Panc1 (cell line): ENCODE measurements at places on chromosomes 7 and 10. TPM values are rescaled to one million over a fixed set of nuclear protein-coding genes. Genes with fewer than 3 reads are reported as not detected.
A peak's percentile ranks its signal among the peaks of the same experiment; 100 is the strongest.

Gene ABCC2
- 6.5 TPM for total RNA-seq

Gene TLX1
- 0.13 TPM for total RNA-seq

DNA sequence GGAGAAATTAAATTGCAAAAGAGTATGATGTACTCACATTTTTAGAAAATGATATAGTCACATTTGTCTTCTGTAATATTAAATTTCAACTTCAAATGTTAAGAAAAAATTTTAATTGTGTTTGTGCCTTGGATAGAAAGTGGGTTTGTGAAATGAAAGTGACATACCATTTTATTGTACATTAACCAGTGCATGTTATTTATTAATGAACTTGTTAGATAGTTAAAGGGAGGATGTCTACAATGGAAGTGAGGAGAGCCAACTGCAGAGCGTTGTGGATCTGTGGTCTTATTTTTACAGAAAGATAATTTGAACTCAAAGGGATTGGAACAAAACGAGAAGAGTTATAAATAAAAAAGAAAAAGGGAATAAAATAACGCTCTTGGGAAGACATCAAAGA lies 291.7 kb downstream of the ARL4A start:
- DNase-seq = no peak
- peaks cover 2% of the 10 kb centered on the region; the same call in 1 of the 2 replicates for H3K27me3 ChIP-seq
- H3K4me3 ChIP-seq = no peak overlapping the region
- H3K4me1 ChIP-seq = no peaks in the 10 kb centered on the region

DNA sequence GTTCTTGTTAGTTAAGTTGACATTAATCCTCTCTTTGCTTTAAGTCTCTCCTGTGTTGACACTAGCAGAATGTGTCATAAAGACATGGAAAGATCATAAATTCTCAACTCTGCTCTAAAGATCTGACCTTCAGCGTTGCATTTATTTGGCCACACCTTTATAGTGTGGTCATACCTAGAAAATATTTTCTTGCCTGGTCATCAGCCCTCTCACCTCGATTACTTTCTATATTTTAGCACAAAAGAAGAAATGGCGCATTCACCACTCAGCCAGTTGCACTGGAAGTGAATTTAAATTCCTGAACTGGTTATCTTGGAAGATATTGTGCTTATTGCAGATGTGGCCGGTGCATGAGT lies 96.7 kb upstream of the PDCD4 start:
- H3K27ac ChIP-seq = no peak overlapping the region
- H3K4me1 ChIP-seq = peaks cover 7% of the 10 kb centered on the region; the same call in 1 of the 2 replicates
- H3K36me3 ChIP-seq = no peaks in the 10 kb centered on the region
- peak; percentile 12 for DNase-seq
- no peak overlapping the region for H3K4me3 ChIP-seq
- H3K27me3 ChIP-seq = peaks cover 16% of the 10 kb centered on the region

DNA sequence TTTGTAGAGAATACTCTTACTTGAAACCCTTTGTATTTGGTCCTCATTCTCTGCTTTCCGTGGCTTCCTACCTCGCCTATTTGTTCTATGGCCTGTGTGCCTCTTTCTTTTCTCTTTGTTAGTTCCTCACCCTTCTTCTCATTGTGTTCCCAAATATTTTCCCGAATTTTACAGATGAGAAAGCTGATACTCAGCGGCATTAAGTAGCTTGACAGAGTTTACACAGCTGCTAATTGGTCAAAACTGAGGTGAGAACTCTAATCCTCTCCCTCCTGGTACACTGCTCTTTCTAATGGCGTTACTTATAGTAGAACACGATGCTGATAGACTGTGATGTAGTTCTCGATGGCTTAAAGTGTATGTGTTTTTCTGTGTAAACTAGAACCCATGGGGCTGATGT lies 80.7 kb upstream of the HDAC9 start:
- no peaks in the 10 kb centered on the region for H3K27me3 ChIP-seq
- no peak for DNase-seq
- peaks cover 5% of the 10 kb centered on the region; the same call in 1 of the 2 replicates for H3K4me1 ChIP-seq
- no peak overlapping the region for H3K4me3 ChIP-seq
- H3K27ac ChIP-seq = peak overlapping the region; percentile 60; the same call in 1 of the 2 replicates
- no peaks in the 10 kb centered on the region for H3K36me3 ChIP-seq

DNA sequence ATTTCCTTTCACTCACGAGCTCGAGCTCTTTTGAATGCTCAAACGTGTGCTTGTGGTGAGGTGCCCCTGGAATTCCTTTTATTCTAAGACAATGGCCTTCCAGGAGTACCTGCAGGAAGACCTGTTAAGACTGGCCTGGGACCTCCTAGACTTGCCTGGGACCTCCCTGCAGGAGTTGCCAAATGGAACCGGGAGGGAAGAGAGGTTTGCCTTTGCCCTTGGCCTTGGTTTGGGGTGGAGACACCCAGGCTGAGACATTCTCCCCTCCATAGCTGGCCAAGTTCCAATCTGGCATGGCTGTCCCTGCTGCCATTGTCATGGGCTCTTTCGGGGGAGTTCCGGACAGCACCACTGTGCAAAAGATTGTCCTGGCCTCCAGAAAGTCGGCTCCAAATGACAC lies 39.7 kb downstream of the DNAJB12 start:
- peaks cover 60% of the 10 kb centered on the region for H3K4me1 ChIP-seq
- no peaks in the 10 kb centered on the region for H3K36me3 ChIP-seq
- no peak for DNase-seq
- no peaks in the 10 kb centered on the region for H3K27me3 ChIP-seq
- peak overlapping the region; percentile 99 for H3K27ac ChIP-seq

DNA sequence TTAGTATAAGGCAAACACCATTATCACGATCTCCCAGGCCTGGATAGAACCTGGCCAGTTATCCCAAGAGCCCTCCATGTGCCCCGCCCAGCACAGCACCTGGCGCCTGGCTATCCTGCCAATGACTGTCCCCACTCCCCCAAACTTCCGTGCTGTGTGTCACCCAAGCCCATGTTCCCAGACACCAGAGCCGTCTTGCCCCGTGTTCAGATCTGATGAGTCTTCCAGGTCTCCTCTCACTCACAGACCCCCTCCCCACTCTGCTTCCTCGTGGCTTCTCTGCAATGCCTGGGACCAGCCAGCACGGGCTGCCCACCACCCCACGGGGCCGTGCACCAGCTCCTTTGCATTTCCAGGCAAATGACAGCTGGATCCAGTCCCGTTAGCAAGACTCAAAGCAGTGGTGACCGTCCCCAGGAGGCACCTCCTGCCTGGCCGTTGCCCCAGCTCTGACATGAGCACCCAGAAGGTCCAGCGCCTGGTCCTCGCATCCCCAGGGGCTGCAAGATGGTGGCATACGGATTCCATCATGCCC lies 43.8 kb upstream of the INPP5A start:
- no peak for DNase-seq
- H3K27ac ChIP-seq = no peak overlapping the region
- H3K36me3 ChIP-seq = no peaks in the 10 kb centered on the region
- no peaks in the 10 kb centered on the region for H3K27me3 ChIP-seq
- H3K4me3 ChIP-seq = no peak overlapping the region

GRCh38 chr10:29030900-29031299 lies 258.0 kb upstream of the LYZL1 start:
- H3K27me3 ChIP-seq = no peaks in the 10 kb centered on the region
- H3K27ac ChIP-seq = no peak overlapping the region
- no peaks in the 10 kb centered on the region for H3K4me1 ChIP-seq
- no peaks in the 10 kb centered on the region for H3K36me3 ChIP-seq
- no peak overlapping the region for H3K4me3 ChIP-seq

- DNase-seq = no peak
- no peaks in the 10 kb centered on the region for H3K36me3 ChIP-seq
- H3K4me3 ChIP-seq = no peak overlapping the region
- H3K4me1 ChIP-seq = no peaks in the 10 kb centered on the region
These were observed 74.0 kb downstream of the SLC16A9 start for GRCh38 chr10:59635502-59636290.

DNA sequence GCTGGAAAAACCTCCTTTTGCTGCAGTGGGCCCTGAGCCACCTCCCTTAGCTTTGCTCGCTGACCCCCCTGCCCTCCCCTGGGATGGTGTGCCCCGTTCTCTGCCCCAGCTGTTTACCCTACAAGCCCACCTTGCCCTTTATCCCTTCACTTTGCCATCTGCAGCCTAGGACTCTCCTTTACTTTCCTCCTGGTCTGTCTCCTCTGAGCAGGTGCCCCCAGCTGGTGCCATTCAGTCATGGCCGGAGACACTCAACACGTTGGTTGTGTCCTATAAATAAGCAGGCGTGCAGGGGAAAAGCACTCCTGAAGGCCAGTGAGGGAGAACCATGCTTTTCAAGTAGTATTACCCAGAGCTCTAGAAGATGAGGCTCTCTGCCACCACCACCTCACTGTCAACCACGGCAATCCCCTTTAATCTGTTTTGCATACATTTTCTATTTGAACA lies 6.1 kb downstream of the RASSF4 start:
- no peak for DNase-seq
- H3K27me3 ChIP-seq = no peaks in the 10 kb centered on the region
- H3K4me1 ChIP-seq = peaks cover 44% of the 10 kb centered on the region
- H3K27ac ChIP-seq = peak overlapping the region; percentile 70
- H3K4me3 ChIP-seq = no peak overlapping the region

- H3K36me3 ChIP-seq = no peaks in the 10 kb centered on the region
- H3K4me1 ChIP-seq = no peaks in the 10 kb centered on the region
- no peak for DNase-seq
- H3K27ac ChIP-seq = no peak overlapping the region
- H3K27me3 ChIP-seq = no peaks in the 10 kb centered on the region
These were observed 662.5 kb downstream of the TYW1 start for GRCh38 chr7:67659091-67659490.

DNA sequence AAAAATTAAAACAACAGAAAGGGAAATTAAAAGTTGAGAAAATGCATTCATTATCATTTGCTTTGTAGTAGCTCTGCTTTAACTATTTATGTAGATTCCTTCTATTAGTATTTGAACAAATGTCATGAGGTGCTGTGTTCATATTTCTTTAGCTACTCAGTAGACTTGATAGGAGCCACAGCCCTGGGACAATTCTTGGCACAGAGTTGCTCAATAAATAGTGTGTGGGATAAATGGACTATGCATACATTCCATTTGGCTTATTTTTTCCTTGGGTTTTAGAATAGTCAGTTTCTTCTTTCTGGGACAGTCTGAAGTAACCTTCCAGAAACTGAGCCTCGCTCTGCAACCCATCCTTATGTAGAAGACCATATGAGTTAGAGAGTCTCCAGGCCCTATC lies 13.4 kb downstream of the RPP30 start:
- no peak for DNase-seq
- H3K4me3 ChIP-seq = no peak overlapping the region

DNA sequence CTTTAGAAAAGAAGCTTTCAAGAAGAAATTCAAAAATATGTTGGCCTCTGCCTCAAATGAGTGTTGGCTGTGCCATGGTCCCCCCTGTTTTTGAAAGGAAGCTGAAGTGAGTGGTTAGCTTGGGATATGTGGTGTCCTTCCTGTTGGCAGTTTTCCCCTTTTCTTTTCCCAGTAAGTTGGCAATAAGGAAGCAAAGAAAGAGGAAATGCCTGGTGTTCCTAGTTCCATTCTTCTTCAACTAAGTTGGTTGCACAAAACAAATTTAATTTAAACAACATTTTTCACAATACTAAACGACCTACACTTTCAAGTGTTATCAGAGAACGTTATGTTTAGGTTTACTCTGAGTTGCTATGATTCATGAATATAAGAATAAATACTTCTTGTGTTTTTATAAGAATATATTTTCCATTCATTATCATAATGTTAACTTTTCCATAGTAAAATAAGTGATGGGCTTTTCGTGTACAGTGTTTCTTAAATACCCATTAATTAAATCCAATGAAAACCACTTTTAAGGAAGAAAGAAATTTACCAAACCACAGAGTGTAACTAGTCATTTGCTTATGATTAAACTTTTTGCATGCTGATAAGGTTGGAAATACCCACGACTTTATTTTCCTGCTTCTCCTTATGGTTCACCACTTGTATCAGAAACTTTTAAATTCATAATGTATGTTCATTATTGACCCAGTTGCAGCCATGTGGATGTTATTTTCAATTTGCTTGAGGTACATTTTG lies 7.7 kb downstream of the HDAC9 start:
- H3K27me3 ChIP-seq = no peaks in the 10 kb centered on the region
- H3K4me3 ChIP-seq = no peak overlapping the region

DNA sequence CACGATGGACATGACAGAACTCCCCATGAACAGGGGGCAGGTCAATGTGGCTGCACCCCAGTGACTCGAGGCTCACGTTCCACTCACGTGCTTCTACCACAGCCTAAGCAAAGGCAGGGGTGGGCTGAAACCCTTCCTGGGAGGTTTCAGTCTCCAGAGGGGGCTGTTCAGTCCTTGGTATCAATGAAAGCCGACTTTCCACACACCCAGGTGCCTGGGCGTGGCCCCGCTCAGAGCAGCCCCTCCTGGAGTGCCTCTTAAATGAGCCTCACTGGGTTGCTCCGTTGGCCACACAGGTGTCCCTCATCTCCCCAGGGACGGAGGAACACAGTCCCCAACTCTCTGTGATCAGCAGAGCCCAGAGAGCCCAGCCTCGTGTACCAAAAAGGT lies 90.5 kb upstream of the PDGFA start:
- H3K4me3 ChIP-seq = no peak overlapping the region
- H3K36me3 ChIP-seq = no peaks in the 10 kb centered on the region
- H3K4me1 ChIP-seq = no peaks in the 10 kb centered on the region
- no peaks in the 10 kb centered on the region for H3K27me3 ChIP-seq

DNA sequence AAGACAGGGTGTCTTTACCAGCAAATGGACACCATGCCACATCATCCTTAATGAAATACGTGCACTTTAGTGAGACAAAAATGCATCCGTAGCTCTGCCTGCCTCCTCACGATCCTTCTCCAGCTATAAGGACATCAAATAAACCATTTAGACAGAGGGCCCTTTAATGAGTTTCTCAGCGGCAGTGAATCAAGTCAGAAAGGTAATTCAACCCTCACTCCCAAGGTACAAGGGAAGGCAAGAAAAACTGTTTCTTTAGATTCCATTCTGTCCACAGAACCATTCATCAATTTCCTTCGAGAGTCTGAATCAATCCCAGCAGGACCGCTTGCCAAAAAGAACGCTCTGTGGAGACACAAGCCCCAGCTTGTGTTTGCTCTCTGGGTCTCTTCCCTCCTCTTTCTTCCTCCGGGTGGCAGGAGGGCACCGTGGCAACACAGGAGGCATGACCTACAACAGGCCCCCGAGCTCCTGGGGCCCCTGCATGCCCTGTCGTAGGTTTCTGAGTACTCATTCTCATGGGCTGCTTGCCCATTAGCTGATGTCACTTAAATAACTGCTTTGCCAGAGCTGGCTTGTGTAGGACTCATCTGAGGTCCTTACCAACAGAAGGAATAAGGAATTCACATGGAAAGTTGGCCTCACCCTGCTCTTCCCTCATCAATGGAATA lies 297.8 kb upstream of the PRKCQ start:
- no peaks in the 10 kb centered on the region for H3K36me3 ChIP-seq
- no peak overlapping the region for H3K27ac ChIP-seq
- no peaks in the 10 kb centered on the region for H3K4me1 ChIP-seq
- no peaks in the 10 kb centered on the region for H3K27me3 ChIP-seq

DNA sequence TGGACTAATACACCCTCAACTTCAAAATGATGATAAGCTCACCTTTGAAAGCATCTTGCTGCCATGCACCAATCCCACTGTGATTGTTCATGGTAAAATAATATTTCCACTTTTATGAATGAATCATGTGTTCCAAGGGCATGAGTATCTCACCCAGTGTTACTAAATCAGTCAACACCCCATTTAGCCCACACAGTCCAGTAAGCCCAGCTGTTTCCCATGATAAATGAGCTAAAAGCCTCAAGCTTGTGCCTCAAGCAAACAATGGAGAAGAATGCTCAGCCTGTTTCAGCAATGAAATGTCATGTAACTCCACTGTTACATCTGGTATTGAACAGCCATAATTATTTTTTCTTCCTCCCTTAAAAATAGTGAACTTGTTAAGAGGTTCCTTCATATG lies 442.5 kb downstream of the XPNPEP1 start:
- H3K4me1 ChIP-seq = no peaks in the 10 kb centered on the region
- H3K27ac ChIP-seq = no peak overlapping the region
- H3K36me3 ChIP-seq = no peaks in the 10 kb centered on the region
- no peak overlapping the region for H3K4me3 ChIP-seq
